ENCODE measurements at places on chromosomes 3 and 15.

DNA sequence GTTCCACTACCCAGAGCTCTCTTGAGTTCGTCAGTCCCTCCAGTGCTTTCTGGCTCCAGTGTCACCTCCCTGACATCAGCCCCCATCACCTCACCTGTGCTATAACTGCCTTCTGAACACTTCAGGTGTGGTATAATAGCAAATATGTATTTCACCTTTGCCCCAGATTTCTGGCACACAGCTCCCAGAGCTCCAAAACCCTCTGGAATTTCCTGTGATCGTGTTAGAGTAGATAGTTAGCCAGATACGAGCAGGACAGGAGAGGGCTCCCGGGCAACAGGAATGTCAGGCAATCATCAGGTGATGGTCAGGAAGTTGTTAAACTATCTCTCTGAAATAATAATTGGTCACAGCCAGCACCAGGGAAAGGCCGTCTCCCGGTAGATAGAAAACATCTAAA, 22.6 kb upstream of the LIMD1 start:
- no peak for DNase-seq

DNA sequence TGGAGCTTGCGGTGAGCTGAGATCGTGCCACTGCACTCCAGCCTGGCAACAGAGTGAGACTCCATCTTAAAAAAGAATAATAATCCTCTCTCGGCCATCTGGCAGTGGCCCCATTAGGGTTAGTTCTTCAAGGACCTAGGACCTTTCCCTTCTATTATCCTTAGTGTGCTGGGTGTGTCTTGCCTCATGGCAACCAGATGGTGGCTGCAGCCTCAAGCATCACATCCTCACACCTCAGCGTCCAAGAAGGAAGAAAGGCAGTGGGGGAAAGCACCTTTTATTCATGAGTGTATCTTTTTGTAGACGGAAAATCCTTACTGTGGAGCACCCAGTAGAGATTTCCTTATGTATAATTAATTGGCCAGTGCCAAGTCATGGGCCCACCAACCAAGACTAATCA, 42.7 kb upstream of the TFRC start:
- no peak for DNase-seq

DNA sequence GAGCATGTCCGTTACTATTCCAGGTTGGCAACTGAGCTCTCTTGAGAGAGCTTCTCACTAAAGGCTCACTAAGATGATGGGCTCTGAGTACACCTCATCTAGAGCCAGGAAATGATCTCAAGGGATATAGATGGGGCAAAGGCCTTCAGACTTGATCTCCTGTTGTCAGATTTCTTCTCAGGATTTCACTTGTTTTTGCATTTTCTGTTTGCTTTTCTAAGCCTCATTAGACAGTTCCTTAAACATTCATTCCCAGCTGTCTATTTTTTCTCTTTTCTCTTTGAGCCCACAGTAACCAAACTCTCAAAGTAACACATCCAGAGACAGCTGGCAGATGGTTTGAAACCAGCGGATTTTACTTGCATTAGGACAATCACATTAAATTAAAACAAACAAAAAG, 28.4 kb upstream of the ARL8B start:
- no peak for DNase-seq

DNA sequence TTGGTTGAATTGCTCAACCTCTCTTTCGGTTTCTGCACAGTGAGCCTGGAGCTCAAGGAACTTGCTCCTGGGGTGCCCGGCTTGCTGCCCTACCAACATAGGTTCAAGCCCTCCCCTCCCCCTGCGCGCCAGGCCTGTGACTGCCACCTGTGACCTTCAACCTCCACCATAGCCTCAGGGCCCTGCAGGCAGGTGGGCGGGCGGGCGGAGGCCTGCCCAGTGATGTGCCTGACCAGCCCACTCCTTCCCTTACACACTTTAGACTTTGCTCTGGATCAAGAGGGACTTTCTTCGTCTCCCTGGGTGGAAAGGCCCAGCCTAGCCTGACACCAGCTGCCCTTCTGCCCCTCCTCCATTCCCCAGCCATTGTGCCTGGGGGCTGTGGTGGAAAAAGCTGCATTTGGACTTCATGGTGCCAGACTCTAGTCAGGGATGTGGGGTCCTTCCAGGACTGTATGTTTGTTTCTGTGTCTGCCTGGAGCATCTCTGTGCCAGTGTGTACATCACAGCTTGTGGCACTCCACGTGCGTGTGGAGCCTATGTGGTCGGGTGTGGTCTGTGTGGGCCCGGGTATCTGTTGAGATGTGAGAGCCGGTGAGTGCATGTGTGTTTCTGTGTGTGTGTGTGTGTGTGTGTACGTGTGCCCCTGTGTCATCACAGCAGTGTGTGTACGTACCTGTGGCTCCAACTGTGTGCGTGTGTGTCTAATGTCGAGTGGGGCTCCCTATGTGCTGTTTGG, 9.5 kb downstream of the PRKCD start:
- DNase-seq: no peak

DNA sequence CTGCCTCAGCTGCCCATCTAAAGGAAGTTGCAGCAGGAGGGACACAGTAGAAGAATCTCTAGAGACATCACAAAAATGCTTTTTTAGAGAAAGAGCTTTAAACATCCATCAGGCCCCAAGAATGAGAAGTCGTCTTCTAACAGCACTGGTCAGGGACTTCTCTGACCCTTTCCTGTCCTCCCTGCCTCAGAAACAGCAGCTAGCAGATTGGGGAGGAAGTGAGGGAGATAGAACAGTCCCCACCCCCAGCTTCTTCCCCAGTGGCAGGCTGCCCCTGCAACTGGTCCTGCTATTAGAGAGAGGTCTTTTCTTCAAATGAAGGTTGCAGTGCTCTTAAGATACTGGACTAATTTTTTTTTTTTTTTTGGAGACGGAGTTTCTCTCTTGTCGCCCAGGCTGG, 55.1 kb downstream of the PDE8A start:
- no peak for DNase-seq

- no peak for DNase-seq
Observed at GRCh38 chr15:101542306-101543025, 53.0 kb upstream of the PCSK6 start.

- DNase-seq: no peak
Observed at GRCh38 chr3:11850003-11850402, 3.3 kb upstream of the TAMM41 start.

DNA sequence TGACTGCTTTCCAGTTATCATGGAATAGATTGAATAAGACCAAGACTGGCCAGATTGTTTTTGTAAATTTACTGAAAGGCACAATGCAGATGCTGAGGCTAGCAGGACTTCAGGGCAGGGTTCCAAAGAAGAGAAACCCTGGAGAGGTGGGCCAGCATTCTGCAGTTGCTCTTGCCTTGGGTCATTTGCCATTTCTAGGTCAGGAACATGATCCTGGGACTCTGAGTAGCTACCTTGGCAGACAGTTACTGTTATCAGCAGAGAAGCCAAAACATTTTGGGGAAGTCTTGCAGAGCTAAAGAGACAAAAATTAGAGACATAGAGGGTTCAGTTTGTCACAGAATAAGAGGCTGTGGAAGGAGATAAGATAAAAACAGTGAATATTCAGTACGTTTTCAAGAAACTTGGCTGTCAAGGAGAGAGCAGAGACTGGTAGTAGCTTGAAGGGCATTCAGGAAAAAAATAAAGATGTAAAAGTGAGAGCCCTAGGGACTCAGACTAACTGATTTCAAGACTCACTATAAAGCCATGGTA, 46.8 kb upstream of the MYRIP start:
- DNase-seq: no peak

GRCh38 chr3:42019953-42020260, 58.0 kb upstream of the ULK4 start:
- no peak for DNase-seq

GRCh38 chr15:81133782-81134461, at the start of gene CFAP161:
Gene CFAP161, plus strand, starts transcription at chr15:81134270. Its CDS starts 60 bp downstream, at chr15:81134330.
- DNase-seq: peak; percentile 92

GRCh38 chr3:129605203-129605921, 1.1 kb downstream of the PLXND1 start:
- DNase-seq: no peak

DNA sequence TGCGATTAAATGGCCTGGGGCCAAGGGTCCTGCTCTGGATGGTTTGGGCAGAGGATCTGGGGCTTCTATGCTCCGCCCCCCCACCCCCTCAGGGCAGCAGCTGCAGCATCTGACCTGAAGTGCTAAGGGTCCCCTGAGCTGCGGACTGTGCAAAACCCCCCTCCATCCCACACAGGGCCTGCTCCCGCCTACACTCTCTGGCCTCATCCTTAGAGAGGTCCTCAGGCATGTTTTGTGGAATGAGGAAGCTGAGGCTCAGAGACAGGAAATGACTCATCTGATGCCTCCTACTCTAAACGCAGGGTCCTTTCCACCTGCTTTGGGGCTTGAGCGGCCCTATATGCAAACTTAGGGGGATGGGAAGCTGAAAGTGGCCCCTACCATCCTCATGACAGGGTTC, 59.5 kb upstream of the CTSH start:
- DNase-seq: no peak

DNA sequence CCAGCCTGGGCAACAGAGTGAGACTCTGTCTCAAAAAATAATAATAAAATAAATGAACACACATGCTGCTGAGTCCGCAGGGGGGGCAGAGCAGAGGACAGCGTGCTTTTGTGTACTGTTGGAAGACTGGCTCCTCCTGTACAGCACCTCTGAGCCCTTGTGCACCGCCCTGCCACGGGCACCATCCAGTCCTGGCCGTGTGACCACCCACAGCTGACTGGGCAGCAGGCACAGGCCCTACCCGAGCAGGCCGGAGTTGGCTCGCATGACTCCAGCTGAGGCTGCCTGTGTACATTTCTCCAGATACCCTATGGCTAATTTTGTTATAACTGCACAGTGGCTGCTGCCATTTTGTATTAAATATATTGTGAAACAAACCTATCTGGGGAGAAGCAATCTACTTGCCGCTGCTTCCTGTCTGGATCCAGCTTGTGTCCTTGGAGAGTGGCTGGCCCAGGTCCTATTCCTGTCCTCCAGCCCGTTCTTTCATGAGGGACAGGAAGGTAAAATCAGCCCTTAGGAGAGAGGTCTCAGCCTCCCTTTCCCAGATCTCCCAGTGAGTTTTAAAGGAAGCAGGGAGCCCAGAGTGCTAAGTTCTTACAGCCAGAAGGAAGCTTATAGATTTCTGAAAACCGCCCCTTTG, 14.6 kb downstream of the IVD start:
- DNase-seq: no peak

GRCh38 chr15:22884344-22884743, 45.9 kb downstream of the NIPA2 start:
- no peak for DNase-seq

GRCh38 chr3:152205097-152205593, 63.6 kb upstream of the MBNL1 start:
- DNase-seq: no peak

DNA sequence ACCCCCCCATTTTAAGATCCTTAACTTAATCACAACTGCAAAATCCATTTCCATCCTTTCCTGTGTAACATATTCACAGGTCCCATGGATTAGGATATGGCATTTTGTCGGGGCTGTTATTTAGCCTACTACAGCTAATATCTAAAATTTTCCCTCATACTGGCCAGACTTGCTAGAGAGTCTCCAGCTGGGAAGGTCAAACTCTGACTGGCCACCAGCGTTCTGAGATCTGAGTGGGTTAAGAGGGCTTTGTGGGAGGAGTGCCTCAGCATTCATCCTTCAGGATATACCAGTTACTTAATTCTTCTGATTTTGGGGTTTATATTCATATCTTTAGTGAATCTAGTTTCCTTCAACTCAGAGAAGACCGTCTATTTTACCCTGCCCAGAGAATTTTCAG, 17.7 kb downstream of the TM4SF18 start:
- DNase-seq: no peak

- DNase-seq: no peak
Observed at GRCh38 chr3:181459516-181459915, 252.2 kb upstream of the SOX2 start.

DNA sequence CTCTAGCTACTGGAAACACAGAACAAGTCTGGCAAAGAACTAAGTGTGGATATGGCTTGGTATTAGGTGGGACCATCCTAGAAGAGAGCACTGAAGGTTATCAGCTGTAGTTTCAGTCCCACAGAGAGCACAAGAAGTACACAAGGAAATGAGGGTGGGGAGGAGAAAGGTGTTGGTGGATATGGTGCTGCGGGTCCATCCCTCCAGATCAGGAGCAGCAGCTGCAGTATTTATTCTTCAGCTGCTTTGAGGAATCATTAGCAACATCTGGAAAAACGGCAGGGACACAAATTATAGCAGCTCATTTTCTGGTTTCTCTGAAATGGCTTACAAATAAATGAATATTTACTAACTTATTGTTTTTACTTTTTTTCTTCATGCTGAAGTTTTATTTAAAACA, 29.0 kb downstream of the CD80 start:
- DNase-seq: no peak

GRCh38 chr3:111729087-111729846, 129.8 kb upstream of the PHLDB2 start:
- DNase-seq: no peak

DNA sequence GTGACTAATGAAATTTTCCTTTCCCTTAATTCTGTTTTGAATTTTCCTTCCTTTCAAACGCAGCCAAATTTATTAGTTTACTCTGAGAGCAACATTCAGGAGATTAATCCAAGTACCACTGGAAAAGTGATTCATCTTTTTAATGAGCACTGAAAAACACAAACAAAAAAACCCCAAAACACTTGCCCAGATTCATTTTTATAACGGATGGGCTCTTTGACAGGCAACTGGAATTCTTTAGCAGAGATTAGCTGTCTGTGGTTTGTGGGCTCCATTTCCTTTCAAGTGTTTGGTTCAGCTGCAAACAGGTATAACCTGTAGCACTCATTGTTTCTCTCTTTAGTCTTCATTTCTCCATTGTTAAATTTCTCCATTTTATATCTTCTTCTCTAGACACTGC, 3.1 kb upstream of the POLR2M start:
- no peak for DNase-seq

DNA sequence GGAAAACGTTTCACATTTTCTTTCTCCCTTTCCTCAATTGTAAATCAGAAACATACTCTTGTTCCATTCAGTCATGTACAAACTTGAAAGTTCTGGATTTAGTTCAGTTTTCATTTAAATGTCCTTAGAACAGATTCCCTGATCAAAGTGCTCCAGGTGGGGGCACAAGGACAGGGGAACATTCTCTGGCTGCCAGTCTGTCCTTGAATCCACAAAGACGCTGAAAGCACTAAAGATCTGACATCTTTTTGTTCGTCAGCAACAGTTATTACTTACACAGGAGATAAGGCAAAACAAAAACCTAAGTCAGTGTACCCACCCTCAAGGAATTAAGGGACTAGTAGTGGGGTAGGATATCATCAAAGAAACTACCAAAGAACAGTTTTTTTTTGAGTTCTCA, 139.2 kb downstream of the GHSR start:
- DNase-seq: no peak

DNA sequence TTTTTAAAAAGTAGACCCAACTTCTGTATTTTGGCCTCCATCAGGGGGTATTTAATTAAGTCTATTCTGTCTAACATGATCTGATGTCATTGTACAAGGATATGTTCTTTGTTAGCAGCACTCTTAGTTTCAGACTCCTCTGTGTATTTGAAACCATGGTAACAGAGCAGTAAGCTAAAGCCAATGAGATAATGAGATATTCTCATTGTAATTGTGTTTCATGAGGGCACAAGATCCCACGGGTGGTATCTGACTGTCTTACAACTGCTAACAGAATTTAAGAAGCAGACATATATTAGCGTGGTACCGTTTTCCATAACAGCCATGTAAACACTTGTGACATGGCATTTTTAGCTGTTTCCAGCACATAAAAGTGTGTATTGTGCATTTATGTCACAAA, 251.2 kb upstream of the VEPH1 start:
- DNase-seq: no peak

- no peak for DNase-seq
Observed at GRCh38 chr3:7790141-7790540, 711.5 kb upstream of the LMCD1 start.

All from dorsolateral prefrontal cortex (tissue), 122 donors.